Karpas-422 (cell line): ENCODE measurements at places on chromosomes 11 and 22. TPM values are rescaled to one million over a fixed set of nuclear protein-coding genes. Genes with fewer than 3 reads are reported as not detected.
A peak's percentile ranks its signal among the peaks of the same experiment; 100 is the strongest.

DNA sequence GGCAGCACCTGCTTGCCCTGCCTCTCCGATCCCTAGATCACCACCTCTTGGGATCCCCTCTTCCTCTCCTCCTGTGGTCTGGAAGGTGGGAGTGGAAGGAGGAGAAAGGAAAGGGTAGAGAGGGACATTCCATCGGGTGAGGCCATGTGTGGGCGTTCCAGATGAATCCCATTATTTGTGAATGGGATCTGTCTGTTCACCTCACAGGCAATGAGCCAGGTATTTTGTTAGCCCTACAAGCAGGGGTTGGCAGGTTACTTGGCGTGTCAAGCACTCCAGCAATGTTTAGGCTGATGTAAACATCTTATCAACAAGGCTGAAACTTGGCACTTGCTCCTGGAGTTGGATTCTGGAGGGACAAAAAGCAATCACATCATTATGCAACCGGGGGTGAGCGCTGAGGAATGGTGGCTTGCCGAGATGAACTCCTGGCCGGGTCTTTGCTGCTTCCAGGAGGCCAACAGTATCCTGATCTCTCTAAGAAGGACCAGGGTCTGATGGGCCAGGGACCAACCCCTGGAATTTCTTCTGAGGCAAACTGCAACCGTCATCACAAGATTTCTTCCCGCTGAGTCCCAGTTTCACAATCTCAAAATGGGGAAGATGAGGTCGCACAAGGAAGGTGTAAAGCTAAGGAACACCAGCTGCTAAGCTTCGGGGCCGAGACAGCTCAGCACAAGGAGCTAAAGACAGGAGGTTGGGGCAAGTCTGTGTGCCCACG, 7.8 kb downstream of the ADAMTS8 start:
- DNase-seq, result no peak

The HTR3A gene
- total RNA-seq, result 242 and 254 TPM in 2 replicates

The MUC6 gene
- total RNA-seq, result not detected in 2 replicates

GRCh38 chr11:68523743-68524142, 63.2 kb downstream of the PPP6R3 start:
- DNase-seq, result no peak

DNA sequence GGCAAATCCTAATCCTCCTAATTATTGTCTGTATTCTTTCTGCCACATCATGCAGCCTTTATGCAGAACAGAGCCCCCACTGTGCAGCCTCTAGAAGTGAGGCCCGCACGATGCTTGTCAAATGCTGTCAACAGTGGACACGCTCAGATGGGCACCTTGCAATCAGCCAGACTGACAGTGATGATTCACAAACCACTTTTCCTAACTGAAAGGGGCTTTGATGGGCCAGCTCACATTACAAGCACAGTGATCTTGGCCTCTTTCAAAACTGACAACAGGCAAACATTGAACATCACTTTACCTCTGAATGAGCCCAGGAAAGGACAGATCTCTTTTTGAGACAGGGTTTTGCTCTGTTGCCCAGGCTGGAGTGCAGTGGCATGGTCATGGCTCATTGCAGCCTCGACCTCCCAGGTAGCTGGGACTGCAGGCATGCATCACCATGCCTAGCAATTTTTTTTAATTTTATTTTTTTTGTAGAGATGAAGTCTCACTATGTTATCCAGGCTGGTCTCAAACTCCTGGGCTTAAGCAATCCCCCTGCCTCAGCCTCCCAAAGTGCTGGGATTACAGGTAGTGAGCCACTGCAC, 18.0 kb upstream of the E2F8 start:
- DNase-seq, result peak; percentile 63

The MFRP gene
- not detected in 2 replicates for total RNA-seq

- DNase-seq, result no peak
Measured at GRCh38 chr11:100867606-100868005, 180.5 kb downstream of the ARHGAP42 start.

GRCh38 chr22:45088576-45088975, 75.1 kb upstream of the NUP50 start:
- DNase-seq, result no peak

- no peak for DNase-seq
Measured at GRCh38 chr22:46769706-46770105, 7.3 kb downstream of the TBC1D22A start.

The VPREB3 gene
- 321 and 642 TPM in 2 replicates for total RNA-seq

DNA sequence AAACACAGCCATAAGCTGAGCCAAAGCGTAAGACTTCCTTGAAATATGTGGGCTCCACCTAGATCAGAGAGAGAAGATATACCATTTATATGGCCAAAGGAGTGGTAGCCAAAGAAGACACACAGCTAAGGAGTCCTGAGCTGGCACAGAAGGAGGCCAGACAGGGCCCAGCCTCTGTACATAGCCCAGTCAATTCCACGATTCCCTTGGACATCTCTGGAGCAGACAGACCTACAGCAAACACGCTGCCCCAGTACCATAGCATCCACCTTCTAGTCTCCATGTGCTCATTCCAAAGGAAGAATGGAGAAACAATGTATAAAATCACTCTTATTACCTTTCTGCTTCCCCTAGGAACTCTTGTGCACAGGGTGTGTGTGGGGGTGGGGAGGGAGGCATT, 102.1 kb upstream of the LDLRAD3 start:
- no peak for DNase-seq

The CSRP3 gene
- not detected in 2 replicates for total RNA-seq

GRCh38 chr11:110128161-110128560, 35.0 kb downstream of the ZC3H12C start:
- DNase-seq, result no peak

The BBOX1 gene
- total RNA-seq, result not detected in 2 replicates

DNA sequence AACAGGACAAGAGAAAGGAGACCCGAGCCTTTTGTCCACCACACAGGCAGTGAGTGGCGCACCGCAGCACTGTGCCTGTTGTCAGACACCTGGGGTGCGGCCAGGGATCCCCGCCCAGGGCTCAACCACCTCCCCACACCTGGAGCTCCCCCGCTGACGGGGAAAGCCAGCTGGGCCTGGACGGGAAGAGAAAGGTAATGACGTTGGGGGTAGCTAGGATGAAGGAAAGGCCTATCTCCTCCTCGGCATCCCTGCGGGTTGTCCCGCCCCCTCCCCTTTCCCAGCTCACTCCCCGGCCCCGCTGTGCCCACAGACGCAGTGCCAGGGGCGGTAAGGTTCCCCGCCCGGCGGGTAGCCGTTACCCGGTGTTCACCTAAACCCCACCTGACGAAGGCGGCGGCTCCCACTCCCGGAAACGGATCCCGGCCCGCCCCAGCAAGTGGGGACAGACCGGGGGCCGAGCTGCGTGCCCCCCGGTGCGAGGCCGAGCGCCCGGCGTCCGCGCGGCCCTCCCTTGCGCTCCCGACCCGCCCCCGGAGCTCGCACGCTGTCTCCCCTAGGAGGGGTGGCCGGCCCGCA, 495 bp downstream of the HYOU1 start:
- peak; percentile 46 for DNase-seq

DNA sequence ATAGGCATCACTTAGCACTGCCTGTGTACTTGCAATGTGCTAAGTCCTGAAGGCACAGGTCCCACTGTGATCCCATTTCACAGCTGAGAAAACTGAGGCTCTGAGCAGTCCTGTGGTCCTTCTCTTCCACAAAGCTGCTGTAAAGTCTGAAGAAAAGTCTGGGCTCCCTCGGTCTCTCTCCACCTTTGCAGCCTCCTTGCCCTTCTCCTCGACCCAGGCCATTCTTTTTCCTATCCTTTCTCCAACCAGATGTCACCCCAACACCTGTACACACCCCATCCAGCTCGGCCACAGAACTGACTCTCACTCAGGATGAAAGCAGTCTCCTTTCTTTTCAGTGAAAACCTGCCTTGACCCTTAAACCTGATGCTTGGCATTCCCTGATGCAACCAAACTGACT, 42.6 kb upstream of the SYT13 start:
- no peak for DNase-seq

The DGCR6 gene
- total RNA-seq, result 2.1 and 6.7 TPM in 2 replicates

DNA sequence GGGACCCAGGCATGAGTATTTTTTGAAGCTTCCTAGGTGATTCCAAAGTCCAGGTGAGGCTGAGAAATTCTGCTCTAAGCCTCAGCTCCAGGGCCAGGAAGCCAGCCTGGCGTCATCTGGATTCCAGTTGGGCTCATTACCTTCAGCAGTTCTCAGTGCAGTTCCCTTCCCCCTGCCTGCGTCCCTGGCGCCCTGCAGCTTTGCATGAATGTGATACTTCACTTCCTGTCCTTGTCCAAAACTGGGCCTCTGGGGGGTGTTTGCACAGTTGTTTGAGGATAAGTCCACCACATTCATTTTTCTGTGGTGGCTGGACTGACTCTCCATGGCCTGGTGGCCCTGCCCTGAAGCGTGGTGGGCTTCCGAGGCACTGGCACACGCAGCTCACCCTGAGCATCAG, 98.1 kb downstream of the TENM4 start:
- no peak for DNase-seq

The PTGDR2 gene
- not detected in 2 replicates for total RNA-seq

The SCGB2A2 gene
- total RNA-seq, result not detected in 2 replicates

The ANGPTL5 gene
- total RNA-seq, result not detected in 2 replicates

DNA sequence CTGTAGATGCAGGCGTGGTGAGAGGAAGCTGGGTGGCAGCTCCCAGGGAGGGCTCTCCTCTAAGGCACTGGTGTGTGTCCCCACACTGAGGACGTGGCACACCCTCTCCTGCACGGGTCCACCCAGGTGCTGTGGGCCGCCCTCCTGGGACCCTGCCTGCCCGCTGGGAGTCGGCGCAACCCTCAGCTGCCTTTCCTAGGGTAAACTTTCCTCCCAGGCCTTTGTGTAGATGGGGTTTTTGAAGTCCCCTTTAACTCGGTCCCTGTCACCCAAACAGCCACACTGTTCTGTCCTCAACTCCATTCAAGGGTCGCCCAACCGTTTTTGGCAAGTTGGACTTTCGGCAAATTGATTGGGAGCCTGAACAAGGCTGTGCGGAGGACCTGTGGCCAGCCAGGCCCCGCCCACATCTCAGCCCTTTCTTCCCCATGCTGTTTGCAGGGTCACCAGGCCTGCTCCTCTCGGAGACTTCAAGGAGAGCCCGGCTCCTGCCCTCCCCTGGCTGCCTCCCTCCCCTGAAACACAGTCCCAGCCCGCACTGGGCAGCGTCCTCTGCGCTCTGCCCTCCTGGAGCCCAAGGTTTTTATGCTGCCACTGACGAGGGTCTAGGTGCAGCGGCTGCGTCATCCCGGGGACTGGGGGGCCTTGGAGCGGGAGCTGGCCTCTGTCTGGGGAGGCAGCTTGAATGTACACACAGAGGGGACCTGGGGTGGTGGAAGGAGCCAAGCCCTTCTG, 1126.2 kb downstream of the BRD1 start:
- no peak for DNase-seq

- no peak for DNase-seq
Measured at GRCh38 chr22:47167056-47167455, 404.6 kb downstream of the TBC1D22A start.

DNA sequence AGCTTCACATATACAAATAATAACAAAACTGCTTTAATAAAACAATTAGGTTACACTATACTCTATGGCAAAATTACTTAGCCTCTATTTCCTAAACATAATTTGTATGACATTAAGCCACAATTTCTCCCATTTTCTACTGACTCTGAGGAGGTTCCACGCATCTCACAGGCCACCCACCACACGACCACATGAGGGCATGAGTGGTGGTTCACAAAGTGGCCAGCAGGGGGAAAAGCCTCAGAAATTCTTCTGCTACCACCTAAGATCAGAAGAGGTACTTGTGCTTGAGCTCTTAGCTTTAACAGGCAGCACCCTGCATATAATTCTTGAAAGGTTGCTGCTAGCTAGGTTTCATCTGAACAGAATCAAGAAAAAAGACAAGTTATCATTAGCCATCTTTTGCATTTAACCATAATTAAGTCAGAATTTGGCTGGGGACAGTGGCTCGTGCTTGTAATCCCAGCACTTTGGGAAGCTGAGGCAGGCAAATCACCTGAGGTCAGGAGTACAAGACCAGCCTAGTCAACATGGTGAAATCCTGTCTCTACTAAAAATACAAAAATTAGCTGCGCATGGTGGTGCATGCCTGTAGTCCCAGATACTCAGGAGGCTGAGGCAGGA, 7.7 kb downstream of the LPXN start:
- peak; percentile 90 for DNase-seq

DNA sequence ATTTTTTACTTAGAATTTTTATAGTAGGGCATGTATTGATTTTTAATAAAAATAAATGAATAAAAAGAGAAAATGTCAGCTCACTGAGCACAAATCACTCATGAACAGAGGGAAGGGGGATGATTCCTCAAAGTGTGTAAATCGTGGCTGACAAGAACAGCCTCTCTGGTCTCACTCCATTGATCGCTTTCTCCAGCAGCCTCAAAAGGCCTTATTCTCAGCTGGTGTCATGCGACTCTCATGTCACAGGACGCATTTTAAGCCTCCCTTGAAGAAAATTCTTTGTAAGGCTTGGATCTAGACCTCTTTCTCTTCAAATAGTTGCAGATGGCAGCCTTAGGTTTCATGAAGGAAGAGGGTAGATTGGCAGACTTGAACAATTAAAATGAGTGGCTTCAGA, 33.9 kb upstream of the SLC5A12 start:
- DNase-seq, result no peak

The DEUP1 gene
- total RNA-seq, result not detected in 2 replicates

- no peak for DNase-seq
Measured at GRCh38 chr22:25955323-25955722, 213.3 kb downstream of the MYO18B start.

The OR8D4 gene
- total RNA-seq, result not detected in 2 replicates

DNA sequence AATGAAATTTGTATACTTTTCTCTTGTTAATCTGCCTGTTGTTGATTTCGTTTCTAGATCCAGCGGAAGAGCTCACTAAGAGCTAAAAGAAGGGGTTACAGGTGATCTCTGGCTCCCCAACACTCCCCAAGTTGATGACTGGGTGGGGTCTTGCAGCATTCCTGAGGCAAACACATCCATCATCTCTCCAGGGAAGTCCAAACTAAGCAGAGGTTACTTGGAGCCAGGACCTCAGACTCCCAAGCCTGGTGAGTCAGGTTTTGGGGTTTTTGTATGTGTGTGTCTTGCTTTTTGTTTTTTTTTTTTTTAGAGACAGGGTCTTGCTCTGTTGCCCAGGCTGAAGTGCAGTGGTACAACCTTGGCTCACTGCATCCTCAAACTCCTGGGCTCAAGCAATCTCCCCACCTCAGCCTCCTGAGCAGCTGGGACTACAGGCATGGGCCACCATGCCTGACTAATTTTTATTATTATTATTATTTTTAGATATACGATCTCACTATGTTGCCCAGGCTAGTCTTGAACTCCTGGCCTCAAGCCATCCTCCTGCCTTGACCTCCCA, 11.5 kb upstream of the RPS3 start:
- DNase-seq, result no peak

The SYCE3 gene
- total RNA-seq, result not detected in 2 replicates

DNA sequence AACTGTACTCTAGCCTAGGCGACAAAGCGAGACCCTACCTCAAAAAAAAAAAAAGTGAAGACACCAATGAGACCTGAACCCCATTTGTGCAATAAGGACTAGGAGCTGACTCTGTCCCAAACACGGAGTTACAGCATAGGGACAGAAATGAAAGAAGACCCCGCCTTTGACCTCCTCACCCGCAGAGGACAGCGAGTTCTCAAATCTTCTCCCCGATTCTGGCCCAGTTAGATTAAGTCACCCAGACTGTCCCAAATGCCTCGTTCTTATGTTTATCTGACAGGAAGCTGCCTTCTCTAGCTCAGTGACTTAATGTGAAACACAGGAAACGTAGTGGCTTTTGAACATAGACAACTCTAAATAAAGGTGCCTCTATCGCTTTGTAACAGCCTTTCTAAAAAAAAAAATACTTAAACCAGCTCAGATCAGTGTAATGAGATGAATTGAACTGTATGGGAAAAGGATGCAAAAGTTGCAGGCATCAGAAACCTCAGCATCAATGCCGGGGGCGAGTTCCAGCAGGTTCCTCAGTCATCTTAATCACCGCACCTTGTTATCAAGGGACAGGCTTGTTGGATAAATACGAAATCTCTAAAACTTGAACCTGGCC, 10.6 kb downstream of the MYH9 start:
- no peak for DNase-seq
